ENCODE measurements at places on chromosomes 11 and 22.
A peak's percentile ranks its signal among the peaks of the same experiment; 100 is the strongest.

GRCh38 chr22:19876314-19876940, 21.8 kb upstream of the GNB1L start:
- no peak for DNase-seq

GRCh38 chr11:62922653-62923431, 1.7 kb upstream of the CHRM1 start:
- DNase-seq = no peak

DNA sequence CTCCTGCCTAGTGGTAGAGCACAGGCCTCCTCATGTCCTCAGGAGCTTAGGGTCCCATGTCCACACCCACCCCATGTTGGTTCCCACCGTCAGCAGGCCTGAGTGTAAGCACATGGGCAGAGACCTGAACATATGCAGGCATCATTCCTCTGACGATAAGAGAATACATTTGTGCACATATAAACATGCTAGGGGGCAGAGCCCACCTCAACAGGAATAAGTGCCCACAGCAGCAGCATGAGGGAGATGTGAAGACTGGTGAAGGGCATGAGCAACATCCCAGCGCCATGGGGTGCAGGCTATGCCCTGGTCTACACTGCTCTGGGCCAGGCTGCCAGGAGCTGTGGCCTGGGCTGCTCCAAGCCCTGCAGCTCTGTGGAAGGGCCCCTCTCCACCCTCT, 16.9 kb downstream of the ADORA2A start:
- DNase-seq = no peak

- DNase-seq = no peak
Measured at GRCh38 chr11:10629411-10630002, 61.0 kb upstream of the LYVE1 start.

DNA sequence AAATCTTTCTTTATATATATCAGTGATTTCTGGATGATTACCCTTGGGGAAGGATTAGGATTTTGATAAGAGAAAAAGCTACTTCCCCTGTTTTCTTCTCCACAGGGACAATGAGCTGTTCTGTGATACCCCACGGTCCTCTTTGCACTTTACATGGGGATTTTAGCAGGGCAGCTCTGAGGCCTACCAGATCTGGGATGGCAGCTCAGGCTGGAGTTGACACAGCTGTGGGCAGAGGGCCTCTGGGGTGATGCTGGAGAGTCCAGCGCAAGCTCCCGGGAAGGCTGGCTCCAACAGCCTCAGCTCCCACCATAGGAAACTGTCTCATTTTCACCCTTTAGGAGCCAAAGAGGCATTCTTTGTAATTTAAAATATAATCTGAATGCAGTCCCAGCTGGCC, 383.8 kb upstream of the NARS2 start:
- no peak for DNase-seq

GRCh38 chr11:28400331-28401100, 292.3 kb downstream of the METTL15 start:
- no peak for DNase-seq

GRCh38 chr22:20267441-20268278, 458 bp downstream of the RTN4R start:
- DNase-seq = no peak

- DNase-seq = peak; percentile 81
Measured at GRCh38 chr11:102010776-102011494, 36.3 kb upstream of the CFAP300 start.

- no peak for DNase-seq
Measured at GRCh38 chr11:120863359-120863758, 160.5 kb upstream of the TBCEL start.

GRCh38 chr11:72543849-72544542, 109.7 kb upstream of the CLPB start:
- no peak for DNase-seq

DNA sequence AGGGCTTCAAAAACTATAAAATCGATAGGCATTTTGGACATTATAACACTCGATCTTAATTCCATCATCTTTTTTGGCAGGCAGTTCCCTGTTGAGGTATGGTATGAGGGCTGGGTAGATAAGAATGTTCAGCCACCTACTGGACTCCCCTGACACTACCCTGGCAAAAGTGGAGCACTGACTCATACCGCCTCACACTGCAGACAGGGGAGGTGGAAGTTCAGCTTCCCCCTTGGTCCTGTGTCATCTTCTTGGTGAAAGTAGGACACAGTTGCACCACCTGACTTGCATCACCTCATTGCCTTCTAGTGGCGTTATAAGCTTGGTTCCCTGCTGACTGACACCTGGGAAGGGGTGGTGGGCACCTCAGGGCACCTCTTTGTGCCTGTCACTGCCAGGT, 30.4 kb downstream of the PAAF1 start:
- DNase-seq = no peak

- no peak for DNase-seq
Measured at GRCh38 chr11:24567380-24567779, 70.5 kb downstream of the LUZP2 start.

DNA sequence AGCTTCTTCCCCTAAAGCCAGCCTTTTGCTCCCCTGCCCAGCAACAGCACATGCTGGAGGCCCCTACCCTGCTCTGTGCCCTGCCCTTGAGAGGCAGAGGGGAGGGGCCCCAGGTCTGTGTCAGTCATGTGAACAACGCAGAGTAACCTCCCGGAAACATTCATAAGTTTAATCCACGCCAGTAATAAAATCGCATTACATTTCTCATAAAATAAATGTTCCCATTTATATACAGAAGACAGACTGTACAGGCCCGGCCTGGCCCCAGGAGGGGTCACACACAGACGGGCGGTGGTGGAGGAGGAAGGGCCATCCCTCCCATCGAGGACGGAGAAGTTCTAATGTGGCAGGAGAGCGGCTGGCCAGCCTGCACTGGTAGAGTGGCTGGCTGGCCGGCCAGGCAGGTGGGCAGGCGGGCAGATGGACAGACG, 39.5 kb downstream of the LMO1 start:
- DNase-seq = no peak

DNA sequence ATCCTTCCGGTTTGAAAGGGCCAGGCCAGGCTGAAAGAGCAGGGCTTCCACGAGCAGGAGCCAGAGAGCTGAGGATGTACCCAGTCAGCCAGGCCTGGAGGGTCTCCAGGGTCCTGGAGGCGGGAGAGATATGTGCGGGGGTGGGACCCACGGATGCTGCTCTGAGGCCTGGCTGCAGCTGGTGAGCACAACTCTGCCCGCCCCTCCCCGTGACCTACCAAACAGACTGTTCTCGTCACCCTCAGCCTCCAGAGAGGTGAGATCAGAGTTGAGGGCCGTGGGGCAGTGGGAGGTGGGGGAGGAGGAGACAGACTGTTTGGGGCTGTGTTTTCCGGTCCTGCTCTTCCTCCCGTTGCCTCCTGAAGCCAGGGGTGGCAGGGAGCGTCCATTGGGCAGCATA, 42.2 kb downstream of the TRIOBP start:
- no peak for DNase-seq

- no peak for DNase-seq
Measured at GRCh38 chr22:42328130-42328783, 57.8 kb upstream of the TCF20 start.

- no peak for DNase-seq
Measured at GRCh38 chr11:72586321-72587090, 87.7 kb downstream of the PDE2A start.

- no peak for DNase-seq
Measured at GRCh38 chr11:66863428-66864125, 6.7 kb downstream of the LRFN4 start.

GRCh38 chr22:25402501-25403283, 161.8 kb upstream of the GRK3 start:
- no peak for DNase-seq

DNA sequence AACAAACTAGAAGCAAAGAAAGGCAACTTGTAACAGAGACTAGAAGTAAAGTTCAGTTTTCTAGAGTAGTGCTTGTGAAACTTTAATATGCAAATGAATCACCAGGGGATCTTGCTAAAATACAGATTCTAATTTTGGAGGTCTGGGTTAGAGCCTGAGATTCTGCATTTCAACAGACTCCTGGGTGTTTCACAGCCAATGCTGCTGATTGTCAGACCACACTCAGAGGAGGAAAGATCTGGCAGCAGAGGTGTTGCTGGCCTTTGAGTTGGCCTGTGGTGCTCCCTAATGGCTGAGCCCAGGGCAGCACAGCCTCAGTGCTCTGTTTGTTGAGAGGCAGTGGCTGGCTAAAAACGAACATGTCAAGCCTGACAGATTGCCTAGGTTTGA, 5.4 kb downstream of the CRY2 start:
- no peak for DNase-seq

- DNase-seq = no peak
Measured at GRCh38 chr22:45526768-45527360, 24.2 kb downstream of the FBLN1 start.

GRCh38 chr11:35483131-35483820, 42.1 kb downstream of the PAMR1 start:
- no peak for DNase-seq

- no peak for DNase-seq
Measured at GRCh38 chr22:38733329-38733723, 22.5 kb downstream of the SUN2 start.

DNA sequence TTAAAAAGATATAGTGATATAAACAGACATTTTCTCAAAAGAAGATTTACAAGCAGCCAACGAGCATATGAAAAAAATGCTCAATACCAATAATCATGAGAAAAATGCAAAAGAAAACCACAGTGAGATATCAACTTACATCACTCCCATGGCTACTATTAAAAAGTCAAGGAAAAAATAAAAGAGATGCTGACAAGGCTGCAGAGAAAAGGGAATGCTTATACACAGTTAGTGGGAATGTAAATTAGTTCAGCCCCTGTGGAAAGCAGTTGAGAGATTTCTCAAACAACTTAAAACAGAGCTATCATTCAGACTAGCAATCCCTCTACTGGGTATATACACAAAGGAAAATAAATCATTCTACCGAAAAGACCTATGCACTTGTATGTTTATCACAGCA, 97.1 kb upstream of the CARD18 start:
- DNase-seq = no peak

DNA sequence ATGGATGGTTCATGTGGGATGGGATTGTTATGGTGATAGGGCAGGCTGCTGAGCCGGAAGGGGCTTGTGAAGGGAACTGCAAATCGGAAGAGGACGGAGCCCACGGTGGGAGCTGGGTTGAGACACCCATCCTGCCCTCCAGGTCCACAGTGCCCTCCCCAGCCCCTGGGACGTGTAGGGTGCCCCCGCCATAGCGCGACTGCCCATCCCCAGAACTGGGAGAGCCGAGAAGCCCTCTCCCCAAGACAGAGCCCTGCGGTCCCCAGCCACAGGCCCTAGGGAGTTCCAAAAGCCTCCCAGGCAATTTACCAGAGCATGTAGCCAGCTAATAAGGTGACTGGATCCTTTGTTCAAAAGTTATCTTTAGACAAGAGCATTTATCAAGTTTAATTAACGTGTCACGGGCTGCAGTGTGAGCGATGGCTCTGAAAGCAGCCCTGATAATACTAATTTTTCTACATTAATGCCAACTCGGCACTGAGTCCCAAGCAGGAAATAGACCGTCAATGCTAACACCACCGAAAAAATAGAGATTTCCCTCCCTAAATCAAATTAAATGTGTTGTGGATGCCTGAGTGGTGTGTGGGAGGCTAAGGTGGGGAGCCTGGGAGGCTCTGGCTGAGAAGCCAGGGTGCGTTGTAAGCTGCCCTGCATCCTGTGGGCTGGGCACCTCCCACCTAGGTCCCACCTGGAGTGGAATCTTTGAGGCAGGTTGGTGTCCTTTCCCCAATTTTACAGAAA, 76.8 kb upstream of the RTL6 start:
- no peak for DNase-seq

DNA sequence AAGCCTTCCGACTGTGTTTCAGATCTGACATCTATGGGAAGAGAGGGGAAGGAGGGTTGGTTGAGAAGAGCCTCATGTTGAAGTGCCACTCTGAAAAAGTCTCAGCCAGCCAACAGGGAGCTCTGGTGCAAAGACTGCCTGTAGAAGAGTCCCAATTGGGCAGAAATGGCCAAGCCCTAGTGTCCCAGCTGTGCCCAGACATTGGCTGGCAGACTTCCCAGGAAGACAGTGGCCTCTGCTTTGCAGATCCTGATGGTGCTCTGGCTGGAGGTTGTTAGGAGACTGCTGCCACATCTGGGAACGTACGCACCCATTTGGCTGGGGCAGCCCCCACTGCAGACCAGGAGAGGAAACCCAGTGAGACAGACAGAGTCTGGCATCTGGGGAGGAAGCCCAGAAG, 3.2 kb upstream of the PLA2G3 start:
- no peak for DNase-seq

- DNase-seq = no peak
Measured at GRCh38 chr11:62544581-62545436, 1.8 kb downstream of the AHNAK start.

- no peak for DNase-seq
Measured at GRCh38 chr11:105142167-105142566, 2.6 kb upstream of the CARD18 start.

GRCh38 chr11:60717956-60718355, 6.6 kb upstream of the MS4A18 start:
- DNase-seq = no peak

- DNase-seq = no peak
Measured at GRCh38 chr11:73317373-73317772, 9.3 kb downstream of the ARHGEF17 start.

Measured in T1000 (cell line).